ENCODE measurements at places on chromosomes 5 and 9.

DNA sequence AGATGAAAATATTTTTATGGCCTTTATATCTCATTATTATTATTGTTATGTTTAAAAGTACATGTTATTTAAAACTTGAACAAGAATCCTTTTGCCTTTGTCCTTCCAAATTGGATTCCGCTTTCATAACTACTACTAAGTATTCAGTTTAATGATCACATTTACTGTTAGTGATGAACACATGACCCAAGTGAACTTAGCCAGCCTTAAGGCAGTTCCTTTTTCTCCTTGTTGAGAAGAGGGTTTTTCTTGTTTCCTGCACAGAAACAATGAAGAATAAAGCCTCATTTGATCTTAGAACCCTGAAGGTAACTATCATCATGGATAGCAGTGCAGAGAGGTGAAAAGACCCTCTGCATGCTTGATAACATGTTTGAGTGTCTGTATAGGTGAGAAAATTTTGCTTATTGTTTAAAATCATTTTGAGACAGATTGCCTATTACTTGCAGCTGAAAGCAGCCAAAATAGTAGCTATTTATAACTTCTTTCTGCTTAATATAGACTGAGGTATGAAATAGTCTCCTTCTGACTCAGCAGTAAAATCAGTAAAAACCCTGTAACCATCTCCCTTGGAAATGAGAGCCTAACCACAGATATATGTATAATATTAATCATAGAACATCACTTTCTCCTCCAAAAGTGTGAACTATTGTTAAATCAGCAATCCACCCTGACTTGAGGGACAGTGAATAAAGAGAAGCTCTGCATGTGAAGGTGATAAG is 266.2 kb downstream of the SPATA31D1 start:
- no peak for DNase-seq

DNA sequence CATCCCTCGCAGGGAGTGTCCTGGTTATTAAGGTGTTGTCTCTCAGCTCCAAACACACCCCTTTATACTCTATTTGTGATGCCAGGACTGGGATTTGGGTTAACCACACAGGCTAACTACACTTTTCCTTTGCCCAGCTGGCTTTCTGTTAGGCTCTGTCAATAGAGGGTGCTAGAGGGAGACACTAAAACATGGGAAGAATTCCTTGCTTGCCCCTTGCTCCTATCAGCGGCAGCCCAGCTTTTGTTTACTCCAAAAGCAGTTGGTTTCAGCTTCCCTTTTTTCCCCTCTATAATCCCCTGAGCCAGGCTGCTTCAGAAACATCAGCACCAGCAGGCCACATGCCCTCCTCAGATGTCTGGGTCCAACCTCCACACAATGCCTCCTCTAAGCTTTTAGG is 297.1 kb downstream of the KCTD16 start:
- DNase-seq, result peak; percentile 7

DNA sequence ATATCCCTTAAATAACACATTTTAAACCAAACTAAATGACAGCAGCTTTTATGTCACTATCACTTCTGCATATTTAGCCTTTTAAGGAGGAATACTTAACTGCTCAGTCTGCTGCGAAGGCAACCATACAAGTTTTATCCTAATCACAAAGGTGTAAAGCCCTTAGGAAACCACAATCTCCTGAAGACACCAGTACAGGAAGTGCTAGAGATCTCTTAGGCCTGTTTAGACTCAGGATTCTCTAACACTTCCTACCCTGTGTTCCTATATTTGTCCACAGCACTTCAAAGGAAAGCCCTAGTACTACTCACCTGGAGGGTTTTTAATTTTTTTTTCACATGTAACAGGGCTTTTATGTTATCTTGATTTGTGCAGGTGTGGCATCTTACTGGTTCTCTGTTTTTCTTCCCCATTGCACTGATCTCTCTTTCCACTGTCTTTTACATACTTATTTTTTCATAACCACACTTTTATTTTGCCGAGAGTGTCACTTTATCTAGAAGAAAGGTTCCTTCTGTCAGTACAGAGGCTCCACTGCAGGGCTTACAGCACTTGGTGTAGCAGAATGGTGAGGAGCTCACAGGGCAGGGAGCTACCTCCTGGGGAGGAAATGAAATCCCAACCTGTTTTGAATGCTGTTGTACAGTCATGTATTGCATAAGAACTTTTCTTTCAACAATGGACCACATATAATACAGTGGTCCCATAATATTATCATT is 1060.6 kb upstream of the ACO1 start:
- DNase-seq, result no peak

DNA sequence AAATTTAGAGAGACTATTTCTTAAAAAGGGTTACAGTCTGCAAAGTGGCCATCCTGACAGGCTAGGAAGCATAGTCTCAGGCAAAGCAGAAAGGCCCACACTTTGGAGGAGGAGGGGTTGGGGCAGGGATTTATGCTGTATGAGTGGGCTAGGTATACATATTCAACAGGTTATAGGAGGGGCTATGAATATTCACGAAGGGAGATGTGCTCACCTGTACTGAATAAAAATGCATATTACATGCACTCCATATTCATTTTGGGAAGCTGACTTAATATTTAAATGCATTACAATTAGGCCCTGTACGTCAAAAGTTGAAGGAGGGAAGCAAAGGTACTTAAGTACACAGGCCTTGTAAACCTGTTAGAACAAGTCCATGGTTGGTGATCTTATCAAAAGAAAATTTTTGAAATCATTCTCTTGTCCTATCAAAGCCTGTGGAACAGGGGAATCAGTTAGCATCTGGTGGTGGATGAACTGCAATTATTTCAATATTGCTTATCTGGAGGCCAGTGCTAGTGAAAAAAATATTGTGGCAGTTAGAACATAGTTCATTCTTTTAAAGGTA is 1.6 kb downstream of the CENPP start:
- DNase-seq, result no peak

GRCh38 chr9:130805510-130806326 is 29.3 kb upstream of the ABL1 start:
- no peak for DNase-seq

DNA sequence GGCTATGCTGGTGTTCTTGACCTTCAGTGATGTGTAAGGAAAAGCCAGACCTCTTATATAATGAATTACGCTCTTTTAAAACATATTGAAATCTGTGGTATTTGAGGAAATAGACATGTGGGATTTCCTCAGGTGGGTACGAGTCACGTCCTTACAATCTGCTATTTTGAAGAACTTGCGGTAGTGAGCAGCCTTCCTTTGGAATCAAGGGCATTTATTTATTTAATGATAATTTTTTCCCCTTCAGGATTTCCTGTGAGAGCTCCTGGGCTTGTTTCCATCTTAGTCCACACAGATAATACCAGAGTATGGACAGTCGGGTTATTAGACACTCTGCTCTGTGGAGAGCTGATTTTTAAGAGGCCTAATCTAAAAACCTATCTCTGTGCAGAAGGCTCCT is 167.9 kb downstream of the ARHGEF28 start:
- no peak for DNase-seq

- DNase-seq, result no peak
Observed at GRCh38 chr5:17413691-17414090, 84.3 kb upstream of the TAF11L2 start.

DNA sequence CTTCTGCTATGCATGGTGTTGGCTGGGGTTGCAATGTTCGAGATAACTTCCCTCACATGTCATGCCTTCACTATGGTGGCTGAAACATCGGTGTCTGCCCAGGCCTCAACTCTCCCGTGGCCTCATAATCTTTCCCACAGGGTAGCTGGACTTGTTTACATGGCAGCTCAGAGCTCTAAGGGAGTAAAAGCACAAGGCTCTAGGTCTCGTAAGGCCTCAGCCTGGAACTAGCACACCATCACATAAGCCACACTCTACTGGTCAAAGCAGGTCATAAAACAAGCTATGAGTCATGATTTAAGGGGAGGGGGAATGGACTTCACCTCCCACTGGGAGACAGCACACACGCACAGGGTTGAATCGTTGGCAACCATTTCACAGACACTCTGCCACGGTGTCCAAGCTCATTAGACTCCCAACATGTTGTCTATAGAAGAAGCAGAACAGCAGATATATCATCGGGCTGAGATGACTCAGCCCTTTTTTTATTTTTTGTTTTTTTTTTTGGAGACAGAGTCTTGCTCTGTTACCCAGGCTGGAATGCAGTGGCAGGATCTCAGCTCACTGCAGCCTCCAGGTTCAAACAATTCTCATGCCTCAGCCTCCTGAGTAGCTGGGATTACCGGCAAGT is 66.8 kb upstream of the IL17B start:
- DNase-seq, result no peak

GRCh38 chr9:4443439-4443838 is 46.8 kb upstream of the SLC1A1 start:
- DNase-seq, result no peak

DNA sequence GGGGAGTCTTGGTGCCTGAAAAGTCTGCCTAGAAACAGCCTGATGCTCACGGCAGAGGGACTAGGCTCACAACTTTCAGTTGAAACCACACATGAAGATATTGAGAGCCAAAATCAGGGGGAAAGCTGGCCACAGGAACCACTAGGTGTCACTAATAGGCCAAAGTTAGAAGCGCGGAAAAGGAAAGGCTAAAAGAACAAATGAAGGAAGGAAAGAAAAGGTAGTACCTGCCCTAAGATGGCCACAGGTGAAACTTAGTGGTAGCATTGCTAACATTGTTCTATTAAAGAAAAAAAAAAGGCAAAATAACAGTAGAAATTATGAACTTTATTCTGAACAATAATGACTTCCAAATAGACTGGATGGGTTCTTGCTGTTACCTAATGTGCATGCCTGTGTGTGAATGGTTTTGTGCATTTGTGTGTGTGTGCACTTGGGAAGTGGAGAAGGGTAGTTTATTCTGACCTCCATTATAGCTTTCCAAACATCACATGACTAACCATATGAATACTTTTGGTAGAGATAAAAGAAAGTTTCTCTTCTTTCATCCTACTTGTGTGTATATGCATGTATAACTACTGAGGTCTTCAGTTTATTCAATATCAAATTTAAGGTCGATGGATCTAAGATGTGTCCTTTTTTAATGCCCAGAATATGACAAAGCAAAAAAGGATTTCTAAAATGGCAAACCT is 2.1 kb upstream of the RFESD start:
- DNase-seq, result peak; percentile 48

- DNase-seq, result no peak
Observed at GRCh38 chr5:72115296-72115695, 8.0 kb downstream of the MAP1B start.

- DNase-seq, result no peak
Observed at GRCh38 chr9:34499076-34499475, 23.7 kb downstream of the ENHO start.

DNA sequence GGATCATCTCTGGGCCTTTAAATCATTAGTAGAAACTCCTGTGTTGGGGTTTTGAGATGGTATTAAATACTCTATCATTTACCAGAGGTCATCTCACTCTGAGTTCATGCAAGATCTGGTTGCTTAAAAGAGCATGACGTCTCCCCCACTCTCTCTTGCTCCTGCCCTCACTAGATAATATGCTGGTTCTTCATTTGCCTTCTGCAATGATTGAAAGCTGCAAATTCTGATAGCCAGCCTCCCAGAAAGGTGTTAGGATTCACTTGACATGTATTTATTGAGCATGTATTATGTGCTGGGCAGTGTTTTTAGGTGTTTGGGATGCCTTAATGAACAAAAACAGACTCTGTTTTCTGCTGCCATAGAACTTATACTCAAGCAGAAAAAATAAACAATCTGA is 41.2 kb downstream of the EGFLAM start:
- no peak for DNase-seq

DNA sequence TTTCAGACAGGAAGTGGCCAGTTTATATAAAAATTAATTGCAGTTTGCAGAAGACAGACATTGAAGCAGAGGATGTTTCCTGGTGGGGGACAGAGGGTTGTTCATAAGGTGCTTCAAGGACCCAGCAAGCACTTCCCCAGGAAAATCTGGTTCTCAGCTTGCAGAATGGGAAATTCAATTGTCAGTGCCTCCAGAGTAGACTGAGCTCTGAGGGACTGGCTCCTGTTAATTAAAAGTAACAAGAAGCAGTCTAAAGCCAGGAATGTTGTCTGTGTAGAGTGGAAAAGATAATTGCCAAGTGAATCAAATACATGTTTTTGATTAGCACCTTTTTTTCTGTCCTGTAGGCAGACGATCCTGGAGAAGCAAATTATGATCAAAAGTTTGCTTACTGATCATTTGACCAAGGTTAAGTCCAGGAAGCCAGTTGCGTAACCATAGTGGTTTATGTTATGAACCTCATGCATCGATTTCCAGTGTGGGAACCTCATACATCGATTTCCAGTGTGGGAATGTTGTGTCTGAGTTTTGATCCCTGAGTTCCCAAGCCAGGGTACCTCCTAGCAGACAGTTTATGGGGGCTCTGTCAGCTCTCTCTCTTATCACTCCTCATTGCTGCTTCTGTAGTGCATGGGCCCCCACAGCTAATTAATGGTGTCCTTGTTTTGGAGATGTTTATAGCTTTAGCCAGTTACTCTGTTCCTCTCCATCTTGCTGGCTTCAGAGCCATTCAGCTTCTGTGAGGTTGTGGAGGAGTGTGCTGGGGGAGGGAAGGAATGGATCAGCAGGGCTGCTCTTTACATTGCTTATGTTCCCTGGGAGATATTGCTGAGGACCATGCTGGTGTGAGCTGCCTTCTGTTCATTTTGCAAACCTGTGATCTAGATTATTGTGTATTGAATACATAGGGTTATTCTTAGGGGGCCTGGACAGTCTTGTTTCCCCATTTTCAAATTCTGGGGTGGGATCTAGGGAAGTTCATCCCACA is 17.1 kb downstream of the MSANTD3 start:
- DNase-seq, result no peak

DNA sequence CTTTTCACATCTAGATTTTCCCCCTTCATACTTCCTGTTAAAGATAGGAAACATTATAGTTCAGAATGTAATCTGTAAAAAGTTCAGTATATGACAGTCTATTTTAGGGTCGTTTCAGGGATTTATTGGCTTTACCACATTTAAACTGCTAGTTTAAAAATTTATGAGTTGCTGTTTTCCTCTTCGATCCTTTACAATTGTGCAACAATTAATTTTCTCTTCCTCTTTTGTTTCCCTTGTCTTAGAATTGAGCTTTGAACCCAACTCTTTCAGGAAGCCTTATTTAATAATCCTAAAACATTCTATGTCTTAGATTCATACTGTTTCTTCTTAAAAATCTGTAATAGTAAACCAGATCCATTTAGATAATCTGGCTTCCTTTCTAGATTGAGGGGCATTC is 16.4 kb downstream of the ZSWIM6 start:
- DNase-seq, result no peak

DNA sequence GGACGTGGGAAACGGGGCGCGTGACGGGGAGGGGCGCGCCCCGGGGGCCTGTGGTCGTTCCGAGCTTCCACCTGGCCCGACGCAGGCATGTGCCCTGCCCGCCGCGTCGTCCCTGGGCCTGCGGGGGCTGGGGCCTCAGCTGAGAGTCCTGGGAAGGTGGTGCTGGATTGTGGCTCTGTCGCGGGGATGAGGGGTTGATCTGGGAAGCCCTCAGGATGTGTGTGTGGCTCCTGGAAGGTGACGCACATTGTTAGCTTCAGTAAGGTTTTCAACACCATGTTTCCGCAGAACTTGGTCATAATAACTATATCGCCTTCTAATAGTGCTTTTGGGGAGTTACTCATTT is 589.1 kb downstream of the MTRR start:
- DNase-seq, result no peak
